ENCODE measurements at places on chromosomes 5 and 9. TPM values are rescaled to one million over a fixed set of nuclear protein-coding genes. Genes with fewer than 3 reads are reported as not detected.
A peak's percentile ranks its signal among the peaks of the same experiment; 100 is the strongest.

- DNase-seq: no peak
Observed at GRCh38 chr9:70020991-70021571, 22.6 kb upstream of the MAMDC2 start.

- no peak for DNase-seq
Observed at GRCh38 chr5:60178101-60178500, 284.6 kb upstream of the PDE4D start.

DNA sequence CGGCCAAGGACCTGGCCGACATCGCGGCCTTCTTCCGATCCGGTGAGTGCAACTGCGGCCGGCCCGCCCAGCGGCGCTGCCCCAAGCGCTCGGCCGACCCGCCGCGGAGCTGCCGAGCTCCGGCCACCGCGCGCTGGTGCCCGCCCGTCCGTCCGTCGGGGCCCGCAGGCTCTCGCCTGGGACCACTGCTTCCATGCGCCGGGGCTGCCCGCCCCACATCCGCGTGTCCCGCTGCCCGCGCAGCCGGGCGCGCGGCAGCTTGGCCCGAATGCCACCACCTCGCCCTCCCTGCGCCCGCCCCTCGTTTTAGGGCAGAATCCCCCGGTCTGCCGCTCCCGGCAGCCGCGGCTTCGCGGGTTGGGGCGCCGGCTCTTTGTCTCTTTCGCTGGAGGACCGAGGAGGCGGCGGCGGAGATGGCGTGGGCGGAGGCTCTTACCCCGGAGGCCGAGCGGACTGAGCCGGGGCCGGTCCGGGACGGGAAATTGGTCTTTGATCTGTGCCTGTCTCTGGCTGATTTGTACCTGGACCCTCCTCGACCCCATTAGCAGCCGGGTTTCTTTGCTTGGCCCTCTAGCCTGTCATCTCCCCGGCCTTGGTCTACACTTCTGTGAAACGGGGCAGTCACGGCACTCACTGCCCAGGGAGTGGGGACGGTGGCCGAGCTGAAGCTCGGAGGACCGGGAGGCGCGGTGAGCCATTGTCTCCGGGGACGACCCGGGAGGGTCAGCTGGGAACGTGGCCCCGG, 871 bp downstream of the TRIO start:
- peak; percentile 91 for DNase-seq

GRCh38 chr9:133026426-133026825, 4.4 kb upstream of the GTF3C5 start:
- DNase-seq: no peak

- DNase-seq: no peak
Observed at GRCh38 chr5:178467568-178468195, 122.5 kb downstream of the COL23A1 start.

DNA sequence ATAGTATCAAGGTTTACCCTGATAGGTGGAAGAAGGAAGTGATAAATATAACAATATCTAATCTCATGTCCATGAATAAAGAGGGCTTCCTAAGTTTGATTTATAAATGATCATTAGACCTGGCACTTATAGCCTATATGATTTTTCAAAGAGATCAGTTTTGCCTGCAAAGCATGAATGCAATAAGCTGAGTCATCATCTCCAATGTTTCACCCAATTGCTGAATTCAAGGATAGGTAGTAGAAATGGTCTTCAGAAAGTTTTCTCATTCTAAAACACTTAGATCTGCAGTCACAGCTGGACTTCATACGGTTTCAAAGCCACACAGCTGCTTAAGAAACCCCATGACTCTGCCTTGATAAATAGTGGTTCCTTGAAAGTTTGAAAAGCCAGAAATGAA, 1722.8 kb downstream of the MAT2B start:
- DNase-seq: no peak

DNA sequence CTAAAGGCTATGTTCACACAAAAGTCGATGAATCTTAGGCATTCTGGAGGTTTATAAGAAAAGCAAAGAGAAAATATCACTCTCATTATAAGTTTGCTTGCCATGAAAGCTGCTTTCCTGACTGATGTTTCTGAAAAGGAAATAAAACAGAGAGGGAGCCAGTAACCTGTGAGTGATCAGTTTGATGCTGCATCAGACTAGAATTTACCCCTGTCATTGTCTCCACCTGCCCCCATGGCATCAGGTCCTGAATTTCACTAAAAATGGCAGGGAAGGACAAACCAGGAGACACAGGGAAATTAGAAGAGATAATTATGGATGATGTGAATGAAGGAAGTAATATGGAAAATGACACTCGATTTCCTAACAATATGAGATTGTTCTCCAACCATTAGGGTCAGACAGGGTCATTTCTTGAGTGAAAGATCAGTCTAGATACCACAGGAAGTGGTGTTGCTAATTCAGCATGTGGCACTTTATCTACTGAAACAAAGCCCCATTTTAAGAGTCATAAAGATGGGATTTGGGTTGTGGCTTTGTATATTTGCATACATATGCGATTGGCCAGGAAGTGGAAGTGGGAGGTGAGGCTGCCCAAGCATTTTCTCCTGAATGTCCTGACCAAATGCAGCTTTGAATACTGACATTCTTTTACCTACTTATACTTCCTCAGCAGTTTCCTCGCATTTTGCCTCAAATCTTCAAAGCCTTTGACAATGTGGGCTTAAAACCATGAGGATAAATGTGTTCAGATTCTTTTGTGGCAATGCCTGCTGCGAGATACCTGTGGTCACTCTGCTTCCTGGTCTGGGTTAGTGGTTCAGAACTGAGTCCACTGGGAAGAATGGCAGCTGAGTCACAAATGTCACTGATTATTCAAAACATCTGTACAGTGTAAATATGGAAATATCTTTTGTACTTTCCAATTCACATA, 29.7 kb downstream of the MEGF10 start:
- no peak for DNase-seq

- no peak for DNase-seq
Observed at GRCh38 chr5:74430631-74431289, 209.8 kb downstream of the ENC1 start.

The INSL6 gene
- total RNA-seq: not detected

The FBXO4 gene
- 14.3 TPM for total RNA-seq

The FAM81B gene
- not detected for total RNA-seq

The MARCHF11 gene
- not detected for total RNA-seq

The TAF7 gene
- 63.1 TPM for total RNA-seq

The CAAP1 gene
- 12.2 TPM for total RNA-seq

The CCNJL gene
- 1.2 TPM for total RNA-seq

The SLC4A9 gene
- not detected for total RNA-seq

The NCS1 gene
- 194 TPM for total RNA-seq

Data from posterior vena cava (tissue), 2 donors.